ENCODE measurements at places on chromosomes 6 and 20.

- no peak for DNase-seq
These were observed 1.7 kb downstream of the PRL start for GRCh38 chr6:22295145-22295544.

DNA sequence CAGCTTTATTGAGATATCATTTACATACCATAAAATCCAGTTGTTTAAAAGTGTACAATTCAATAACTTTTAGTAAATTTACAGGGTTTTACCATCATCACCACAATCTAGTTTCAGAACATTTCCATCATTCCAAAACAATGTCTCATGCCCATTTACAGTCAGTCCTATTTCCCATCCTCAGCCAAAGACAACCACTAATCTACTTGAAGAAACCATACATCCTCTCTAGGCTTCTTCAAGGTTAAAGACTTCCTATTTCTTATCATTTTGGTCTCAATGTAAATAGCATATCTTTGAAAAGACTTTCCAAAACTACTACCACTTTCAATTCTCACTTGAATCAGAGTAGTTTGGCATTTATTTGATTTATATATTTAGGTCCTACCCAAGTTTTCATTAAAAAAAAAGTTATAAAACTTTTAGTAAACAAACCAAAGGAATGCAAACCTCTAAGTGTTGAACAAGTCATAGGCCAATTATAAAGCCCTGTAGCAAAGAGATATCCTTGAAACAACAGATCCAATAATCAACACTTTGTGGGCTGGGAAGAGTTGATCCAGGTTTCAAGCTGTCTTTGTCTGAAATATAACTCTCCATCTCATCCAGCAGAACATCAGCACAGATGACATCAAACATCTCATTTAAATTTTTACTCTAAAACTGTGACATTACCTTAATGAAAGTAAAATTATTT, 211.3 kb upstream of the RUNX2 start:
- DNase-seq, result peak; percentile 67

GRCh38 chr6:32163559-32164258, 686 bp upstream of the EGFL8 start:
- DNase-seq, result no peak

GRCh38 chr6:47079638-47080037, 37.5 kb upstream of the ADGRF1 start:
- DNase-seq, result no peak

GRCh38 chr20:63405102-63405730, 44.1 kb upstream of the CHRNA4 start:
- DNase-seq, result no peak

GRCh38 chr6:3458706-3459421, 2.0 kb upstream of the SLC22A23 start:
- DNase-seq, result no peak

- DNase-seq, result no peak
These were observed 27.0 kb upstream of the MDGA1 start for GRCh38 chr6:37724530-37725220.

- no peak for DNase-seq
These were observed 107.4 kb downstream of the UTRN start for GRCh38 chr6:144392536-144392935.

DNA sequence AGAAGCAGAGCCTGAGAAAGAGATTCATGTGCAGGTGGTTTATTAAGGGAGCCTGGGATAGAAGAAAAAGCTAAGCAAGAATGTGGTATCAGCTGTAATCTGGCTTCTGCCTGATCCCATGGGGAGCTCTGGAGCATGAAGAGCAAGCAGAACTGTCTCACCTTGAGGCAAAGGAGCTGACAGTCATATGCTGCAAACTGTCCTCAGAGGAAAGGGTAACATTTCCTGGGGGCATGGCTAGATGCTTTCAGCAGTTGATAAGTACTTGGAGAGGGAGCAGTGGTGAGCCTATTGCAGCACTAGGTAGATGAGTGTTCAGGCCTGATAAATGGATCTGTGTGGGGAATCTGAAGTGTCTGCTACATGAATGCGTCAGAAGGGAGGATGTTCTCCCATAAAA, 621.5 kb upstream of the BTBD3 start:
- no peak for DNase-seq

GRCh38 chr6:7991536-7991935, 72.7 kb downstream of the BLOC1S5 start:
- no peak for DNase-seq

DNA sequence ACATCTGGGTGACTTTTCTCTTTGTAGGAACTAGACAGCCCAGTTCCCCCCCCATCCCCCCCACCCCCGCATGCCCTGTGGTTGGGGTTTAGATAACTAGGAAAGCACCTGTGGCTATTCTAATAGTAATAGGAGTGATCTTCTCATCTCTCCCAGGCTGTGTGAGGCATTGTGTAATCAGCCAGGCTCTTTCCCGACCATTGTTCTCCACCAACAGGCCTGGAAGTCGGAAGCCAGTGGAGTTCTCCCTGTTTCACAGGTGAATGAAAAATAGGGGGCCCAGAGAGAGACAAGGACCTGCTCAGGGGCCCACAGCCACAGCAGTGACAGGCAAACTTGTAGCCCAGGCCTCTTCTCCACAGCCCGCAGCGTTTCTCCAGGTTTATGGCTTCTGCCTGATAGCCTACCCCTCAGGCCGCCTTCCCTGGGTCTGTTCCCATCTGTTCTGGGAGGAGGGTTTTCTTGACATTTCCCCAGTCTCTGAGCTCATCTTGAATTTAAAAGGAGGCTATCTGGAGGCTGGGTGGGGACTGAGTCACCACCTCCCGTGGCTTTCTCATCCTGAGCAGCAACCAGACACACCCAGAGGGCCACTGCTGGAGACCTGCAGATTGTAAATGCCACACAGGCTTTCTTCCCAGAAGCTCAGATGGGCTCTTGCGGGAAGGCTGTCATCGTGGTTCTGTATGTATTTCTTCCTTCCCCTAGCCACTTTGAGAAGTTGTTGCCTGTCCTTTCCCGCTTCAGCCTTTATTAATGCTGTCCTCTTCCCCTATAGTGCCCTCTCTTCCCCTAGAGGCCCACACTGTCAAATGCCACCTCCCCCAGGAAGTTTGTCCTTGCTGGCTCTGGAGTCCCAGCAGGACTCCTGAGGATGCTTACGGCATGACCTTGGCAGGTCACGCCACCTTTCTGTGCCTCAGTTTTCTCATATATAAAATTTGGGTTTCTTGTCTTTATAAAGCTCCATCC, 75.9 kb upstream of the MYL9 start:
- DNase-seq, result no peak
